ENCODE measurements at places on chromosomes 7 and 10.

- no peak for DNase-seq
Measured at GRCh38 chr10:126905776-126906703, 812 bp downstream of the DOCK1 start.

DNA sequence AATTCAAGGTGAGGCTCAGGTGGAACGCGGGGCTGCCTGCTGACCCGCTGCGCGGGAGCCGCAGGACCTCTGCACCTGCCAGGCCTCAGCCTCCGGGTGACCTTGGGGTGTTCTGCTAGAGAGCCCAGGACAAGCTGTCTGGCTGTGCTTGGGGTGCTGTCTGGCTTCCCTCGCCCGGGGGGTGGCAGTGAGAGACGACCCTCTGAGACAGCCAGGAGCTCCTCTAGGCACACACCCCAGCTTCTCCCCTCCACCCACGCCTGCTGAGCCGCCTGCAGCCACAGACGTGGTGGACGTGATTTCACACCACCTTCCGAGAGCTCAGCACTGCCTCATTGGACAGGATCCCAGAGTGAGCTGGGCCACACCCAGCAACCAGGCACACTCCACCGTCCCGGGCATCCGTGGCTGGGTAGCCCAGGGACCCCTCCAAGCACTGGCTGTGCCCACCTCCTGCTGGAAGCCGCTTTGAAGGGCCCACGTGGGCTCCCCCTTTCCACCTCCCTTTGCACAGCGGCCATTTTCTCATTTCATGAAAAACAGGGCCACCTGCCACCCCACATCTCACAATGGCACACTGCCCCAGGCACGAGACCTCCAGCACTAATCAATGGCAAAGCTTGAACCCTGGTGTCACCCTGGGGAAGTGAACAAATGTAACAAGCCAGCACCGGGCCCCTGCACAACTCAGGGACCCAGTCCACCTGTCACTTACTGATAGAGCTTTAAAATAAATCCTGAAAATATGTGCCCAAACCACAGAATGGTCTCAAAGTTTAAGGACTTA lies 35.0 kb downstream of the ZFAND2A start:
- DNase-seq: no peak

GRCh38 chr10:128536259-128536658 lies 410.0 kb upstream of the MKI67 start:
- no peak for DNase-seq

GRCh38 chr7:138307633-138308032 lies 152.4 kb upstream of the TRIM24 start:
- DNase-seq: no peak

GRCh38 chr7:157693071-157693520 lies 356.3 kb downstream of the DNAJB6 start:
- no peak for DNase-seq

DNA sequence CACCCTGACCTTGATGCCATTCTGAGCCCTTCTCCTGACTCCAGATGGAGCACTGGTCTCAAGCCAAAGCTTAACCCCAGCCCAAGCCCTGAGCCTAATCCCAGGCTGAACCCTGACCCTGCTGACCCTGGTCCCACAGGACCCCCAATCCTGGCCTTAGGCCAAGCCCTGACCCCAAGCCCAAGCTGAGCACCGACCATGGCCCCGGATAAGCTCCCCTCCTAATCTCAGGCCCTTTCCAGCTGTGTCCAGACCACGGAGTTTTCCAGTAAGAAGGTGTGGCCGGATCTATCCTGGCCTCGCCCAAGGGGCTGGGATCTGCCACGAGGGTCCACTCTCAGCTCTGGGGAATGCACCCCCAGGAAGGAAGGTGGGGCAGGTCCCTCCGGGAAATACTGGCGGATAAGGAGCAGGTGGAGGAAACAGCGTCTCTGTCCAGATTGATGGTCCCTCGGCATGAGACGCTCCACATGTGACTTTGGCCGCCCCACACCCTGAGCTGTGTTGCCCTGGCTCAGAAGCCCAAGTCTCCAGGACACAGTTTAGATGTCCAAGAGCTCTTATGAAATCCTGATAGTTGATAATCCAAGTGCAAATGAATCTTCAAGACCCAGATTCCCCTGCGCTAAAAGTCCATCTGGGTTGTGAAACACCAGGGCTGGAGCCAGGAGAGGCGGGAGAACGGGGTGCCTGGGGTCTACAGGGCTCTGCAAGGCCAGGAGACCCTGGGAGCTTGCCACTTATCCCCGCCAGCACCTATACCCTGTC lies 10.4 kb downstream of the ELN start:
- DNase-seq: no peak

Data from GM13977 (cell line).